Left ventricle myocardium inferior (tissue), 1 donor: ENCODE measurements at places on chromosomes 5 and 9. TPM values are rescaled to one million over a fixed set of nuclear protein-coding genes. Genes with fewer than 3 reads are reported as not detected.

IFNA13 gene
- total RNA-seq: not detected

CAVIN4 gene
- 50.9 TPM for total RNA-seq

TAF11L11 gene
- total RNA-seq: not detected

BTNL3 gene
- not detected for total RNA-seq

FAM120A gene
- 104 TPM for total RNA-seq

PKN3 gene
- total RNA-seq: 6.3 TPM

SCGB3A2 gene
- not detected for total RNA-seq

RECK gene
- total RNA-seq: 5.4 TPM

ARAP3 gene
- total RNA-seq: 15.2 TPM

ZNF366 gene
- 8.1 TPM for total RNA-seq

MAT2B gene
- 69.2 TPM for total RNA-seq

ISL1 gene
- not detected for total RNA-seq

STK10 gene
- 5.3 TPM for total RNA-seq

SURF2 gene
- total RNA-seq: 17.4 TPM

RNF208 gene
- 31.5 TPM for total RNA-seq

CCL27 gene
- total RNA-seq: 0.41 TPM

POU5F2 gene
- 0.16 TPM for total RNA-seq

PCDHB11 gene
- total RNA-seq: 0.77 TPM

IL13 gene
- not detected for total RNA-seq

NIPAL4 gene
- total RNA-seq: not detected

PTGES gene
- 1.9 TPM for total RNA-seq

CDHR2 gene
- 0.33 TPM for total RNA-seq
